ENCODE measurements at places on chromosomes 12 and 14.

GRCh38 chr14:99730876-99731546, 46.9 kb downstream of the CYP46A1 start:
- no peak for DNase-seq

DNA sequence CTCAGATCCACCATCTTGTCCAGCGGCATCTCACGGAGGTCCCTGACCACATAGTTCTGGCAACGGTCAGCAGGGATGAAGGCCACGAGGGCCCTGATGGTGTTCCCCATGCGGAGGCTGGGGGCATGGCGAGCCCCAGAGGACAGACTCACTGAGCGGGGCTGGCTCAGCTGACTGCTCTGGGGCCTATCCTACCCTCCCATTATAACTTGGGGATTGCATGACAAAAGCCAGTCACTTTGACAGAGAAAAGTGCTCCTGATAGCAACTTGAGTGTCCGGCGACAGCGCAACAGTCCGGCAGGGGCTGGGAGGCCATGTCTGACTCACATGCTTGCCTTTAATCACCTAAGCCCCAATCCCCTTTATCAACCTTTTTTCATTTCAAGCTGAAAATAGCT, at the start of gene LRRC10:
LRRC10 (minus strand) TSS at position 179 of the 400 bp plus-strand sequence; CDS start at position 110, 69 bp downstream.
- DNase-seq = no peak

DNA sequence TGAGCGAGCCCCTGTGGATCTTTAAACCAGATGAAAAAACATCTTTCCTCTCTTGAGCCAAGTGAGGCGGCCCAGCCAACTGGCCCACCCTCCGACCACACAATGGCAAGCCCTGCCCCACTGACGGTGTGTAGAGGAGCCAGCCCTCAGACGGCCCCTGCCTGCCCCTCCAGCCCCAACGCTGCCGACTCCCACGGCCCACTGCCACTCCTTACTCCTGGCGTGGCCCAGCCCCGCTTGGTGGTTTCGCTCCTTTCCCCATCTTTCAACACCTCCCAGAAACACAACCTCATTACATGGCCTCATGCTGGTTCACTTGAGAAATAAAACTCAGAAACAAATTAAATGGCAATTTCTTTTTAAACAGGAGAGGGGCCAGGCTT, 80.6 kb upstream of the DICER1 start:
- no peak for DNase-seq

DNA sequence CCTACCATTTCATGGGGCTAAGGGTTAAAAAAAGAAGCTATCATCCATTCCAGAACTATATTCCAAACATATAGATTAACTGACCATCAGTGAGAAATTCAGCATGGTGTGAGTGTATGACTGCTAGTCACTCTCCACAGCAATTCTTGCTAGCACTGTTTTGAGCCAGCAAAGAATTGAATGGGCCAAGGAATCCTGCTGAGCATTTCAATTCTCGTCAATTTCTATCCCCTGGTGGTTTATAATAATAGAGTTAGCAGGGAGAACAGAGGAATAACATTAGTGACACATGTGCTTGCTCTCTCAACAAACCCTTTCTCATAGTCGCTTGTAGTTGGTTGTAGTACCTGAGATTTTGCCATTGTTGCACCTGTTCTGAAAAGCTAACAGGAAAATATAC, 7.2 kb downstream of the MBIP start:
- no peak for DNase-seq

- no peak for DNase-seq
Observed at GRCh38 chr14:90103808-90104207, 42.0 kb downstream of the KCNK13 start.

DNA sequence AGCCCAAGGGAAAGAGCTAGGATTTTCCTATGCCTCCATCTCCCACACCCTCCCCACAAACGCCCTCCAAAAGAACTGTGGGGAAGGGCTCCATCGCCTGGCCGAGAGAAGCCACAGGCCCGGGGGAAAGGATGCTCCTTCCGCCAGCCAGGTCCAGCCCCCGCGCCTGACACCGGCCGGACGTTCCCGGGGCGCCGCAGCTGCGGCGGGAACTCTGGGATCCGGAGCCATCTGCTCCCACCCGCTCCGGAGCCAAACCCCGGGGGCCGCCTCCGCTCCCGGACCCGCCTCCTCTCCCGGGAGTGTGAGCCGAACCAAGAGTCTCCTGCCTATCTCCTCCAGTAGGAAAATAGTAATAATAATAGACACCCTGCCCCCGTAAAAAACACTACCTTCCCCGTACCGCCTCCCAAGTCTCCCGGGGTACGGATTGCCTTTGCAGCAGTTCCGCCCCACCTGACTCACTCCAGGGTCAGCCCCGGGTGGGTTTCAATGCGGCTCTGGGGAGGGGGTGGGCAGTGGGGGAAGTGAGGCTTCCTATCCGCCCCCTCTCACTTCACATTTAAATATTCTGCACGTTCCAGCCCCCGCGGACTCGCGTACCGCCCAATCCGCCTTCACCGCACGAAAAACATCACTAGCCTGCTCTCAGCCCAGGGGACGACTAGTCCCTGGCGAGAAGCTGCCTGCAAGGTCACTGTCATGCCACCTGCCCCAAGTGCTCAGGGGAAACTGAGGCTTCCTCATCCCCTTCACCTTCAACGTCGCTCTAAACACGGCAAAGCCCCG, 2.4 kb downstream of the AGAP2 start:
- peak; percentile 32 for DNase-seq

- DNase-seq = no peak
Observed at GRCh38 chr14:100903134-100903468, 421 bp downstream of the RTL1 start.

DNA sequence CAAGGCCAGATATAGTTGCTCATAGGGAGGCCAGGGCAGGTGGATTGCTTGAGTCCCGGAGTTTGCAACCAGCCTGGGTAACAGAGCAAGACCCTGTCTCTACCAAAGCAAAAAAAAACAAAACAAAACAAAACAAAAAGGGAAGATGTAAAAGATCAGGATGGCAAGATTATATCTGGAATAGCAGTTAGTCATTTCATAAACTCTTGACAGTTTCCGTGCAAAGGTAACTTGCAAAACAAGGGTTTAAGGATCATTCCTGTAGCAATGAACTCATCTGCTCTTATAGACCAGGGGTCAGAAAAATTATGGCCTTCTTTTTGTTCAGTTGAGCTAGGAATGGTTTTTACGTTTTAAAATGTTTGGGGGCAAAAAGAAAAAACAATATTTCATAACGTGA, 29.6 kb downstream of the GIT2 start:
- DNase-seq = no peak

DNA sequence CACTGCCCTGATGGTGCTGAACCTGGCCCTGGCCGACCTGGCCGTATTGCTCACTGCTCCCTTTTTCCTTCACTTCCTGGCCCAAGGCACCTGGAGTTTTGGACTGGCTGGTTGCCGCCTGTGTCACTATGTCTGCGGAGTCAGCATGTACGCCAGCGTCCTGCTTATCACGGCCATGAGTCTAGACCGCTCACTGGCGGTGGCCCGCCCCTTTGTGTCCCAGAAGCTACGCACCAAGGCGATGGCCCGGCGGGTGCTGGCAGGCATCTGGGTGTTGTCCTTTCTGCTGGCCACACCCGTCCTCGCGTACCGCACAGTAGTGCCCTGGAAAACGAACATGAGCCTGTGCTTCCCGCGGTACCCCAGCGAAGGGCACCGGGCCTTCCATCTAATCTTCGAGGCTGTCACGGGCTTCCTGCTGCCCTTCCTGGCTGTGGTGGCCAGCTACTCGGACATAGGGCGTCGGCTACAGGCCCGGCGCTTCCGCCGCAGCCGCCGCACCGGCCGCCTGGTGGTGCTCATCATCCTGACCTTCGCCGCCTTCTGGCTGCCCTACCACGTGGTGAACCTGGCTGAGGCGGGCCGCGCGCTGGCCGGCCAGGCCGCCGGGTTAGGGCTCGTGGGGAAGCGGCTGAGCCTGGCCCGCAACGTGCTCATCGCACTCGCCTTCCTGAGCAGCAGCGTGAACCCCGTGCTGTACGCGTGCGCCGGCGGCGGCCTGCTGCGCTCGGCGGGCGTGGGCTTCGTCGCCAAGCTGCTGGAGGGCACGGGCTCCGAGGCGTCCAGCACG, 4.7 kb downstream of the LTB4R start:
- DNase-seq = no peak

Measured in cerebellar nuclear complex (tissue), 1 donor.